Upper lobe of left lung (tissue), 6 donors: ENCODE measurements at places on chromosomes 3 and 15. TPM values are rescaled to one million over a fixed set of nuclear protein-coding genes. Genes with fewer than 3 reads are reported as not detected.

NEK4 gene
- total RNA-seq, result 23.0 TPM

CAND2 gene
- total RNA-seq, result 6.7 TPM

GRCh38 chr3:190265796-190266195 lies 56.5 kb downstream of the CLDN1 start:
- no peak overlapping the region for H3K27ac ChIP-seq
- no peak for DNase-seq
- no peaks in the 10 kb centered on the region for H3K4me1 ChIP-seq

GRCh38 chr3:57971975-57972374 lies 36.2 kb upstream of the FLNB start:
- no peaks in the 10 kb centered on the region for H3K36me3 ChIP-seq
- no peak overlapping the region for H3K27ac ChIP-seq
- peaks cover 19% of the 10 kb centered on the region for H3K4me1 ChIP-seq
- no peak for DNase-seq

GRCh38 chr3:129608087-129608935 lies 1.8 kb upstream of the PLXND1 start:
- H3K4me1 ChIP-seq, result peaks cover 83% of the 10 kb centered on the region
- DNase-seq, result peak; percentile 64
- H3K27ac ChIP-seq, result peak overlapping the region; percentile 94
- no peaks in the 10 kb centered on the region for H3K36me3 ChIP-seq

- H3K27me3 ChIP-seq, result no peaks in the 10 kb centered on the region
- no peak overlapping the region for H3K27ac ChIP-seq
- peak; percentile 36 for DNase-seq
- H3K4me3 ChIP-seq, result no peak overlapping the region
- H3K4me1 ChIP-seq, result peaks cover 4% of the 10 kb centered on the region
Observed at GRCh38 chr3:46484911-46485778, 12.6 kb upstream of the RTP3 start.

DNA sequence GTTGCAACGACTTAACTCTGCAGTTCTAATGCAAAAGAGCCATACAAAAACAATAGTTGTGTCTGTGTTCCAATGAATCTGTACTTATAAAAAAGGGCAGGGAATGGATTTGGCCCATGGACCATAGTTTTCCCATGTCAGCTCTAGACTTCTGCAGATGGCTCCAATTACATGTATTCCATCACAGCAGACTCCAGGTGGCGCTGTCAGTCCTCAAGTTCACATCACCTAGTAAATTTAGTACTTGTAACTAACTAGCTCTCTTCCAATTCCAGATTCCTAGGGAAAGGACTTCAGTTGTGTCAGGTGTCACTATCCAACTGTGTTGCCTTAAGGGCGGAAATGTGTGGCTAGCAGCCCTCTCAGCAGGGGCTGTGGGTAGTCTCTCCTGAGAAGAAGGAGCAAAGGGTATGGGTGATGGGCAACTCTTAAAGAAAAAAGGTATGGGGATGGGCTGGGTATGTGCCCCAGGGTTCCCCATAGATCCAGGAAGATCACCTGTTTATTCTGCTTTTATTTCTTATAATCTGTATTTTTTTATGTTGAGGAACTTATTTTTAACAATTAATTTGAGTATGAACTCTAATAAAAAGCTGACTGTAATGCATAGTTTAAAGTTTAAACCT lies 36.2 kb downstream of the BBS4 start:
- H3K27me3 ChIP-seq, result no peaks in the 10 kb centered on the region
- peaks cover 13% of the 10 kb centered on the region for H3K36me3 ChIP-seq
- no peak overlapping the region for H3K27ac ChIP-seq
- H3K4me1 ChIP-seq, result no peaks in the 10 kb centered on the region
